ENCODE measurements at places on chromosomes 2 and 18.

- DNase-seq, result no peak
Observed at GRCh38 chr18:47709556-47709955, 220.9 kb downstream of the SMAD2 start.

DNA sequence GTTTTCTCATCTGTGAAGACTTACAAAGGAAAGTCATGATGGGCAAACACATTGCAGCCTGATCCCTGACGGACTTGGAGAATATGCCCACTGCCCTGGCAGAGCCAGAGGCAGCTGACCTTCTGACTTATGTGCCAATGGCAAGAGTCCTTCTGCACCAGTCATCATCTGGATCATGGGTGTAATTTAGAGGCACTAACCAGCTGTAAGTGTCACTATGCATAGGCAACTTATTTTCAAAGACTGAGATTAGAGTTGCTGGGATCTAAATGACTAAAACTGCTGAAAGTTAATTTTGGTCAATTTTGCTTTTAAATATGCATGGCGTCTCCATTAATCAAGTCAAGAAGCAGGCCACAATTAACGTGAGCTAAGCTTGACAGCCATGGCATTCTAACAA, 261.2 kb downstream of the BCL11A start:
- DNase-seq, result no peak

DNA sequence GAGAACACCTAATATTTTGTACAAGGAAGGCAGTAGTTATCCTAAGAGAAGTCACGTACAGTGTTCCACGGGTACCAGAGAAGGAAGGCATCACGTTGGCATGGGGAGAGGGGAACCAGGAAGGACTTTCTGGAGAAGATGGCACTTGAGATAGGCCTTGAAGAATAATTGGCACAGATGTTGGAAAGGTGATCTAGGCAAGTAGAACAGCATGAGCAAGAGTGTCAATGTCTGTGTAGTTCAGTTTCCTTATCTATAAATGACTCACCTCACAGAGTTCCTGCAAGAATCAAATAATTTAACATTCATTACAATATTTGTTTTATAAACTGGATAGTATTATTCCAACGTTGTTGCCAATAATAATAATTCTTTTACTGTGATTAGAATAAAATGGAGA, 48.3 kb upstream of the BZW1 start:
- no peak for DNase-seq

DNA sequence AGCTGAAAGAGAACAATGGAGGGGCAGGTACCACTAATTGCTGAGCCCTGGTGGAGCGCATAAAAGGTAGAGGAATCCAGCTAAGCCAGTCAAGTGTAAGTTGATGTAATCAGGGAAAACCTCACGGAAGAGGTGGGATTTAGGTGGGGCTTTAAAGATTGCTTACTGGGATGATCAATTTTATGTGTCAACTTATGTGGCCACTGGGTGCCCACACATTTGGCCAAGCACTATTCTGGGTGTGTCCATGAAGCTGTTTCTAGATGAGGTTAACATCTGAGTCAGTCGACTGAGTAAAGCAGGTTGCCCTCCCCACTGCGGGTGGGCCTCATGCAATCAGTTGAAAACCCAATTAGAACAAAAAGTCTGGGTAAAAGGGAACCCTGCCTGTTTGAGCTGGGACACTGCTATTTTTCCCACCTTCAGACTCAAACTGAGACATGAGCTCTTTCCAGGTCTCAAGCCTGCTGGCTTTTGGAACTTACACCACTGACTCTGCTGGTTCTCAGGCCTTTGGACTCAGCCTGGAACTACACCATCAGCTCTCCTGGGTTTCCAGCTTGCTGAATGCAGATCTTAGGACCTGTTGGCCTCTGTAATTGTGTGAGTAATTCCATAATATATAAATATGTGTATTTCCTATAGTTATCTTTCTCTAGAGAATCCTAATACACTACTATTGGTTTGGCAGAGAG, 67.3 kb downstream of the MYO5B start:
- no peak for DNase-seq

GRCh38 chr2:165114346-165114939, 89.4 kb downstream of the SCN3A start:
- no peak for DNase-seq

- no peak for DNase-seq
Observed at GRCh38 chr2:66048667-66049066, 386.3 kb upstream of the MEIS1 start.

DNA sequence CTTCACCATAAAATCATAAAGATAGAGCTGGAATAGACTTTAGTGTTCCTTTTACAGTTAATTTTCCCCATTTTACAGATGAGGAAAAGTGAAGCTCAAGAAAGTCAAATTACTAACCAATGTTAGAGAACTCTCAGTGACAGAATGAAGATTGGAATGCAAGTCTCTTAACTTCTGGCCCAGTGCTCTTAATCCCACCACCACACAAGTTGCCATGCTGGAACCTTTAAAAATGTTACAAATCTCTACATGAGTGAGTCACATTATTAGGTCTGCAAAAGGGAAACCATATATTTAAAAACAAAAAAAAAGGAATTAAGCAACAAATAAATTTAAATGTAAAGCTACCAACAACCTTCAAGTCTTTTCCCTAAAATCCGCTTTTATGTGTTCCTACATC, 3.5 kb downstream of the NCKAP1 start:
- no peak for DNase-seq

DNA sequence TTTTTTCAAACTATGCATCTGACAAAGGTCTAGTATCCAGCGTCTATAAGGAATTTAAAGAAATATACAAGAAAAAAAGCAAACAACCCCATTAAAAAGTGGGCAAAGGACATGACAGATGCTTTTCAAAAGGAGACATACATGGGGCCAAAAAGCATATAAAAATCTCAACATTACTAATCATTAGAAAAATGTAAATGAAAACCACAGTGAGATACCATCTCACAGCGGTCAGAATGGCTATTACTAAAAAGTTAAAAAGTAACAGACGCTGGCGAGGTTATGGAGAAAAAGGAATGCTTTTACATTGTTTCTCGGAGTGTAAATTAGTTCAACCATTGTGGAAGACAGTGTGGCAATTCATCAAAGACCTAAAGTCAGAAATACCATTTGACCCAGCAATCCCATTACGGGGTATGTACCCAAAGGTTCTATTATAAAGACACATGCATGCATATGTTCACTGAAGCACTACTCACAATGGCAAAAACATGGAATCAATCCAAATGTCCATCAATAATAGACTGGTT, 643.1 kb upstream of the LRRTM1 start:
- no peak for DNase-seq

- DNase-seq, result no peak
Observed at GRCh38 chr18:43916984-43917383, 639.7 kb upstream of the SYT4 start.

DNA sequence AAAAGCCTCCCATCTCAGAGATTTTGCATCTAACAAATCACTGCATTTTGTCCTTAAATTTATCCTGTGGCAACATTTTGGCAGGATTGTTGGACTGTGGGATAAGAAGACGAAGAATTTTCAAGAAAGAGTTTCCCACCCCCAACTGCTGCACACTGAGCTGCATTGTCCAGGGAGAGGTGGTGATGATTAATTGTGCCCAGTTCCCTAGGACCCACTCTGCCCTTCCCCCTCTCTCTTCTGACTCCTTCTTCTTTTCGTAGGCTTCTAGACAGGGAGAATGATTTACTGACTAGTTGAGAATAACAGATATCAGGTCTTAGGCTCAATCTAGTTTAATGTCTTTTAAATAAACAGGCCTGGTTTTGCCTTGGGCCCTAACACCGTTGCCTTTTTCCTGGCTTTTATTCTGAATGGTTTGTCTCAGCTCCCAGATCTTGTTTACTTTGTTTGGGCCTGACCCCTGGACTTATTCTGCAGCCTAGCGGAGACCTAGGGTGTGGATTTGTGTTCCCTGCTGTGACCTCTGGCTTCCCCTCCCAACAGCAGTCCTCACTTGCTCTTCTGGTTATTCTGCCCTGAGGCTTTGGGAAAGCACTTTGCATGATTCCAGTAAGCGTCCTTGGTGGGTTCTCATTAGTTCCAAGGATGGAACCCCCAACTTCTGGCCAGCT, 233.3 kb downstream of the INSIG2 start:
- DNase-seq, result no peak

DNA sequence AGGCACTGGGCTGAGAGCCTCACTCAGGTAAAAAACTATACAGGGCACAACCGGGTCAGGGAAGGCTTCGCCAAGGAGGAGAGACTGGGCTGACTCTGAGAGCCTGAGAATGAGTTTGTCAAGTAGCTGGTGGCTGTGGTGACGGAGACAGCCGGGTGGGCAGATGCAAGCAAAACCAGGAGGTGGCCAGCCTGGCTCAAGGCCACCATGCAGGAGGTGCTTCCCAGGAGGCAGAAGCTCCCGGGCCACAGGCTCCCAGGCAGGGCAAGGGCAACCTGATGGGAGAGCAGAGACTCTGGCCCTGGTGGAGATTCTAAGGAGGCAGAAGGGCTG, 2.9 kb upstream of the INHBB start:
- DNase-seq, result no peak

DNA sequence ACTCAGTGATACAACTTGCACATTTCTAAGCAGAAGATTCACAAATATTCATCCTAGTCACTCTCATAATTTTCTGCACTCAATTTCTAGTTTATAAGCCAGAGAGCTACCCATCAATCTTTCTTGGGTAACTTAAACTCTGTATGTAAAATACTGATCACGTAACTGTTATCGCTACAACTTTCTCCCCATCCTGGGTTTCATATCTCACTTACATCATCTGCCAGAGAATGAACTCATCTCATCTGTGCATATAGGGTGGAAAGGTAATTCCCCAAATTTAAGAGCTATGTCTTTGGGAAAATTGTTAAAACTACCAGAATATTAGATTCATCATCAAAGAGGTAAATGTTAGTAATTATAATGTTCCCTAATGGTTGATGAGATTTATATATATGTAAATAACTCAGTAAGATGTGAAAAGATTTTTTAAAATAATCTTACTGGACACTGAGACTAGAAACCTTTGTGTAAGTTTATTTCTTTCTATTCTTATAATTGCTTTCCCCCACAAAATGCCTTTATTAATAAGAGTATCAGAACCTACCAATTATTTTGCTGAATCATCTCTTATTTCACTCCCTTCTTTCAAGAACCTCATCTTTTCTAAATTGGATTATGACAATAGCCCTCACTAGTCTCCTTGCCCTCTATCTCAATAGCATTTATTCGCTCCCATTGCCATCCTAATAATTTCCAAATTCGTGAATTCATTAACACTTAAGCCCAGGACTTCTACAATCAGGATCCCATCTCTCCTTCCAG, 729.0 kb downstream of the EPHA4 start:
- no peak for DNase-seq

DNA sequence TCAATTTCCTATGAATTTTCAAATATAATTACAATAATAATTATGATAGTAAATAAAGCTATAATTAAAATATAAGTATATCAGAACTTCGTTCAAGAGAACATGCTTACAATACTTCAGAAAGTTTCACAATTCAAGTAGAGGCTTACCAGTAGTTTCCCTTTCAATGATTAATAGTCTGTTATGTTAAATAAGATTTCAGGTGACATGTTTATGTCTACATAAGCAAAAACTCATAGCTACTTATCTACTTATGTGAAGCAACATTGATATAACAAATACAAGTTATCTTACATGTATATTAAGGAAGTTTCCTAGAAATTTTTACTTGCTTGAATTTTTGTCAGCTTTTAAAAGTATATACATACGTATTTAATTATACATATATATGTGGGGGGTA, 4.5 kb upstream of the COL3A1 start:
- DNase-seq, result no peak

DNA sequence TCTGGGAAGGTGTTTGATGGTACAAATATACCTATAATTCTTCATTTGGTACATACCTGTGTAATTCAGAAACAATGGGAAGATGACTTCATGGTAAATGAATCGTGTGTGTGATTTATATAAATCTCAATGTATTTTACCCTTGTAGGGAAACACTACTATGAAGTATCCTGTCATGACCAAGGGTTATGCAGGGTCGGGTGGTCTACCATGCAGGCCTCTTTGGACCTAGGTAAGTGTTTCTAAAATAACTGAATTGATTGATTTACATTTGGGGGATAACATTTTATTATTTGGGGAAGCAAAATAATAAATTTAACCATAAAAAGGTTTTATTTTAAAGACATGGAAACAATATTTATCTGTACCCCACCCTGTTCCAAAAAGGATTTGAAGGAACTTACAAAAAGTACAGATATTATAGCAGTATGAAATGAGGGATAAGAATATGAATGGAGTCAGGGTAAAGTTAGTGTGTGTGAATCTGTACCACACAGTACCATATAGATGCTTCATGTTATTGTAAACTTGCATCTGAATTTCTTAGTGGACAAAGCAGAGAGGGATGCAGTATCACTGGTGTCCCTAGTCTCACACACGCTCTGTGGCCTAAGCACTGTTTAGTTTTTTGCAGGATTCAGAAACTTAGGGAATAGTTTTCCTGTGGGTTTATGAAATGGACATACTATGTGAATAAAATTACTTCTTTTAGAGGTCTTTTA, 11.5 kb downstream of the DDX1 start:
- DNase-seq, result no peak

DNA sequence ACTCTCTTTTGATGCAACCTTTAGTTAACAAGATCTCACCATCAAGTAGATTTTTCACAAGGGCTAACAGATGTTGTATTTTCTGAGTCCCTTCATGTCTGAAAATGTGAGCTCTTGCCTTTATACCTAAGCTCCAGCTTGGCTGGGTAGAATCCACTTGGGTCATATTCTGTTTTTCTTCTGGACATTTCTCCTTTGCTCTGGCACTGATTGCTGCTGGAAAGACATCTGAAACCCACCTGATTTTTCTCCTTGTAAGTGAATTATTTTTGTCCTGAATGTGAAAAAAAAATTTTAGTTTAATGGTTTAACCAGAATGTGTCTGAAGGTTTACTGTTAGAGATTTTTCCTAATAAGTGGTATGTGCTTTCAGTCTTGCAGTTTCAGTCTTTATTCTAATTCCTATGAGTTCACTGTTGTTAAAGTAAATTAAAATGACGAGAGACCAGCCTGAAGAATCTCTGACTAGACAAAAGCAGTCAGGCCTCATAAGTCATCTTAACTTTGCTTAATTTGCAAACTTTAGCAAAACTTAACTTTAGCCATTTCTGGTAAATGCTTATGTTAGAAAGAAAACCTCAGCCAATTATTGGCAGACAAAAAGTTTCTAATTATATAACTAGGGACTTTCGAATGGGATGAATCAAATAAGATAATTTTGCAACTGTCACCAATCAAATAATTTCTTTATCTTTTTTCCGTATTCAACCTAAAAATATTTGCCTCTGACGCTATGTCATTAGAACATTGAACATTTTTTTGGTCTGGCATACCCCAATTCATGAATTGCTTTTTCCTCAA, 70.8 kb downstream of the ACAA2 start:
- DNase-seq, result no peak

- no peak for DNase-seq
Observed at GRCh38 chr2:161406316-161406715, 9.8 kb upstream of the TBR1 start.
